ENCODE measurements at places on chromosomes 5 and 9. TPM values are rescaled to one million over a fixed set of nuclear protein-coding genes. Genes with fewer than 3 reads are reported as not detected.
A peak's percentile ranks its signal among the peaks of the same experiment; 100 is the strongest.

Gene KCTD16
- total RNA-seq: under 0.01 TPM

DNA sequence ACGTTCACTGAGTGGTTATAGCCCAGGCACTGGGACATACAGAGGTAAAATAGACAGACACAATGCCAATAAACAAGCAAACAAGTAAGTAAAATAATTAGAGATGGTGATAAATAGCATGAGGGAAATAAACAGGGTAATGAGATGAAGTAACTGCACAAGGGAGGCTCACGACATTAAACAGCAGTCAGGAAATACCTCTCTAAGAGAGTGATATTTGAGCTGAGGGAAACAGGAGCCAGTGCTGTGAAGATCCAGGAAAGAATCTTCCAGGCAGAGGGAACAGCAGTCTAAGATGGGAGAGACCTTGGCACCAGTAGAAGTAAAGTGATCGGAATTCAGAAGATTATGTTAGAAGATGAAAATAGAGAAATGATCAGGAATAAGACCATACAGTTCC, 279.4 kb downstream of the HINT1 start:
- DNase-seq: no peak

Gene GRIN1
- not detected for total RNA-seq

GRCh38 chr5:98109561-98110006, 663.9 kb upstream of the RGMB start:
- DNase-seq: no peak

- DNase-seq: no peak
Observed at GRCh38 chr5:54384356-54384933, 71.1 kb upstream of the HSPB3 start.

DNA sequence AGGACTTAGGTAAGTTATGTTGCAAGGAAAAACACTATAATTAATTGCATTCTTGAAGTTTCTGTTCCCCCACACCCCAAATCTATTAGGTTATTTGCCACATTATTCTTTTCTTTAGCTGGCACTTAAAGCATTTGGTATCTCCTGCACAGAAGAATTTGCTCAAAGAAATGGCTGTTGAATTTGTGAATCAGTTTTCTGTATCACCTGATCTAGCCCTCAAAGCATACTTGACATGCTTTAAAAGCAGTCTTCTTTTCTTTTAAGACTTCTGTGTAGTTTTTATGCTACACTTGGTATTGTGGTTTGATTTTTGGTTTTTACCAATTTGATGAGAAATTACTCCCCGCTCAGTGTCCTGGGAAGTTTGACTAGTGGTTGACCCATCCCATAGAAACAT, 69.1 kb downstream of the RIC1 start:
- DNase-seq: no peak

DNA sequence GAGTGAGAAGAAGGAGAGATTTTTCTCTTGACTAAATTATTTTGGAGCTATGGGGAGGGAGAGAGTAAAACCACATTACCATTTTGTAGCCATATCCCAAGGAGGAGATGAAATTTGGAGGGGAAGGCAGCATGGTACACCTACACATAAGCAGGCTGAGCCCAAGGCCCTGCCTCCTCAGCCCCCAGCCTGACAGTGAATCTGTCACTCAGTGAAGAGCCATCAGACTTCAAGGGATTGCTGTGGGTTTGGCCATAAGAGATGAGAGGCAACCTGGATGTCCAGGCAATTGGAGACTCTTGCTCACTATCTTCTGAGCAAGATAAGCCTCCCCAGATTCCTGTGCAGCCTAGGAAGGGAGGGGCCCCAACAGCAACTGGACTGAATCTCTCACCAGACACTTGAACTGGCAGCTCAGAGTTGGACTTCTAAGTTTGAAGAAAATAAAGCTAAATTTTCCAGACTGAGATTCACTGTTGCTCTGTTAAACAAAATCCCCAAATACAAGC, 216.6 kb downstream of the SEMA6A start:
- no peak for DNase-seq

DNA sequence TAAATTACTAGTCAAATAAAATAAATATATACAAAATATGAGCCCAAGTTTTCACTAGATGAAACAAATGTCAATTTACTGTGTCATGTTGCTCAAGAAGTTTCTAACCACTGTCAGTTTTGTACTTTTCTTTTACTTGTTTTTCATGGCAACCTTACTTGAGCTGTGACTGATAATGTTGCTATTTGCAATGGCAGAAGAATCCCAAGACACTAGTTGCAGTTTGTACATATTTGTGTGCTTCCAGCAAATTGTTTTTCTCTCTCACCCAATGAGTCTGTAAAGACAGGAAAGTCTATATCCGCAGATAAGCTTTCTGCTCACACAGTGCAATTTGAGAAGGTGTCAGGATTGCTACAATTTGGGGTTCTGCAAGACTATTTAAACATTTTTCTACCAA, 338.6 kb upstream of the PCSK5 start:
- no peak for DNase-seq

DNA sequence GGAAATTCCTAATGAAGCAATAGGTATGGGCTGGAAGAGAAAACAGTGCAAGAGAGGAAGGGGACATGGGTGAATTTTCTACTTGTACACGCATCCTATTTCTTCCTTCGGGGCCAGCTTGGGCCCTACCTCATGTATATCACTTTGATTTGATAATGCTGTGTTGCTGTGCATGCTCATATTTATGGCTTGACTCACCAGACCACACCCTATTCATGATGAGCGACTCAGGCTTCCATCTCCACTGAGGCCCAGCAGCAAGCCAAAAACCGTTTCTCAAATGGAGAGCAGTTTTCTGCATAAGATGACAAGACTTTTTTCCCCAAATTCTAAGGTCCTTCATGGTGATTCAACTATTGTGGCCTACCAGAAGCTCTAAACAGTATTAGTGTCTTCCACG, 2039.1 kb upstream of the CDH9 start:
- DNase-seq: no peak

GRCh38 chr5:178115814-178116142, 2.4 kb downstream of the N4BP3 start:
- DNase-seq: no peak

- DNase-seq: peak; percentile 69
Observed at GRCh38 chr9:32584784-32585183, 11.8 kb upstream of the NDUFB6 start.

DNA sequence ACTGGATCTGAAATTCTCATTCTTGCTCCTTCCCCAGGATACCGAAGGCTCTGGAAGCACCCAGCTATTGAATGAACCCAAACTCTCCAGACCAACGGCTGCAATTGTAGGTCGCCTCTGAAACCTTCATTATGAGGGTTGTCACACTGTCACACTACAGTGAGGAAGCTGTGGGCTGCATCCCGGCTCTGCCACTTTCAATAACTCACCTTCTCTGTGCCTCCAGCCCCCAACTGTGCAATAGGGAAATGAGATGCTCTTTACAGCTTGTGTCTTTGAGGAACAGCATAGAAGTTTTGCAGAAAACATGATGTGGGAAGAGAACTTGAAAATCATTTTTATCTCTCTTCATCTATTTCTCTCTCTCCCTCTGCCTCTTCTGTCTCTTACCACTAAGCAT, 69.6 kb upstream of the TGFBR1 start:
- no peak for DNase-seq

Gene SKIC3
- total RNA-seq: 78.1 TPM

Gene CRB2
- not detected for total RNA-seq
